ENCODE measurements at places on chromosomes 3 and 15. TPM values are rescaled to one million over a fixed set of nuclear protein-coding genes. Genes with fewer than 3 reads are reported as not detected.

DNA sequence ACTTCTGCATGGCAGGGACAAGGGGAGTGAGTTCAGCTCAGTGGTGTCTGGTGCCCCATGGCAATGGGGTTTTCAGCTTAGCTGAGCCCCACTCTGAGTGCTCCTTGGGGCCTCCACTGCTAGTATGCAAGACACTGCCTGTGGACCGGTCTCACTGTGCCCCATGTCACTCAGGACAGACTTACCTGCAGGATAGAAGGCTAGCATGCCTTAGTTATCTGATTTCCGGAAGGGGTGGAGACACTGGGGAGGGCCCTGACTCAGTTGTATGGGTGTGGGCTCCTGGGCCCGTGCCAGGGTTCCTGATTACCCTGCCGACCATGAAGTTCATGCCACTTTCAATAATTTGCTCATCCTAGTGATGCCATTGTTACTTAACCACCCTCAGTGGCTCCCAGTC, 4.3 kb upstream of the SLC6A20 start:
- H3K36me3 ChIP-seq, result no peaks in the 10 kb centered on the region
- H3K27me3 ChIP-seq, result peaks cover 26% of the 10 kb centered on the region
- no peak overlapping the region for H3K4me3 ChIP-seq
- DNase-seq, result no peak

- no peak for DNase-seq
- no peak overlapping the region for H3K27ac ChIP-seq
- H3K4me3 ChIP-seq, result no peak overlapping the region
- peaks cover 6% of the 10 kb centered on the region for H3K27me3 ChIP-seq
- H3K36me3 ChIP-seq, result no peaks in the 10 kb centered on the region
Measured at GRCh38 chr3:122923611-122924010, 104.0 kb downstream of the SEMA5B start.

GRCh38 chr3:16363636-16364035, 98.6 kb downstream of the OXNAD1 start:
- DNase-seq, result no peak

DNA sequence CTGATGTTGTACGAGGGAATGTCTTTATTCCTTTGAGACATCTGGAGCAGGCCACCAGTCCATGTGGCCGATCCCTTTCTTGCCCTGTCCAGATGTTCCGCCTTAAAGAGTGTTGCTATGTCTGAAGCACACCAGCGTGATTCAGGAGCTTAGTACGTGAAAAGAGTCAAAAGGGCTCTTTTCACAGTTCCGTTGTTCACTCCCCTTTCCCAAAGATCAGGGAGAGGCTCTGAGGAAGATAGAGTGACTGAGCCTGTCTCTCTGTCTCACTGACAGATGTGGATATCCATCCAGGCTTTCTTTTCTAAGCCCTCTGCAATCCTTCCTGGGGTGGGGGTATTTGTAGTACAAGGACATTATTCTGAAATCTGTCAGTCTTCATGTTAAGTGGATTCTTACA, 262.5 kb upstream of the LRTM1 start:
- no peak overlapping the region for H3K4me3 ChIP-seq
- no peaks in the 10 kb centered on the region for H3K27me3 ChIP-seq
- H3K36me3 ChIP-seq, result no peaks in the 10 kb centered on the region
- no peak for DNase-seq
- H3K4me1 ChIP-seq, result no peaks in the 10 kb centered on the region

- no peak for DNase-seq
- H3K27ac ChIP-seq, result no peak overlapping the region
Measured at GRCh38 chr15:82709081-82709420, 624 bp downstream of the AP3B2 start.

Gene ARGFX
- not detected for total RNA-seq

Gene PLSCR2
- not detected for total RNA-seq

Gene SATB1
- total RNA-seq, result 158 TPM

Gene THRB
- not detected for total RNA-seq

DNA sequence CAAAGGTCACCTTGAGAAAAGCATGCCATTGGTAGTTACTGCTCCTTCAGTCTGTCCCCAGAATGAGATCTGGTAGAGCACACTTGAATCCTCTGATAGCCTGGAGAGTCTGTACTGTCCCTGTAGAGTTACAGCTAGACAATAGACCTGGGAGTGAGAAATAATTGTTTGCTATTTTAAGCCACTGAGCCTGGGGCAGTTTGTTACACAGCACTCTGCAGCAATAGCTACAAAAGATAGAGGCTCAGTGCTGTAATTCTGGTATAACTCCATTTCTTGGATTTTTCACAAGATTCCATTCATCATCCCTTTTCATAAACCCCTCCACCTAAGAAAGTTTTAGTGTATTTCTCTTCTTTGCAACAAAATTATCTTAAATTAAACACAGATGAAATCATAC, 242.7 kb upstream of the ARRDC4 start:
- no peak overlapping the region for H3K4me3 ChIP-seq
- H3K36me3 ChIP-seq, result no peaks in the 10 kb centered on the region
- H3K27me3 ChIP-seq, result no peaks in the 10 kb centered on the region
- no peak for DNase-seq

DNA sequence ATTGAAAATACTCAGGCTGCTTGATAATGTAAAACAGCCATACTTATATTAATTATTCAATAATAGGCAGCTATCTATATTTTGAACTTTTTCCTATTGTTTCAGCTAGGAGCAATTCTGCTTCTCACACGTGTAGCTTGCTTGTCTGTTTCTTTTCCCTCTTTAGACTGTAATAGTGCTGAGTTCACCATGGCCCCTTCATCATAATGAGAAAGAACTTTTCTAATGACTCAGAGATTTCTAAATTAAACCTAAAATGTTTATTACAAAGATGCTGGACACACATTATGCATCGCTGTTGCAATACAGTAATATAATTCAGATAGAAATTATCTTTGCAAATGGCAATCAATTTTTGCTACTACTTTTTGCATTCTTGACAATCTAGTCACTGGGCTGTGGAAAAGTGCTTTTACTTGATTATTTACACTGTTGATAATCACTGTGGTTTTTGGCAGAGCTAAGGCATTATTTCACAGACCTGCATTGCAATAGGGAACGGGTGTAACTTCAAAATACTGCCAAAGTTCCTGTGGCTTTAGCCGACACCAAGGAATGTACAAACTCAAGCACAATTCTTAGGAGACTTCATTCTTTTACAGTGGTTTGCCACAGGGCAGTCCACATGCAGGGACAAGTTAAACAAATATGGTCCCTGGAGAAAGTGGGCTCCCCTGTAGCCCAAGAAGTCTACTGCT, 281.0 kb upstream of the TBL1XR1 start:
- DNase-seq, result no peak
- no peak overlapping the region for H3K27ac ChIP-seq
- H3K36me3 ChIP-seq, result no peaks in the 10 kb centered on the region
- H3K4me3 ChIP-seq, result no peak overlapping the region
- H3K4me1 ChIP-seq, result no peaks in the 10 kb centered on the region
- no peaks in the 10 kb centered on the region for H3K27me3 ChIP-seq

DNA sequence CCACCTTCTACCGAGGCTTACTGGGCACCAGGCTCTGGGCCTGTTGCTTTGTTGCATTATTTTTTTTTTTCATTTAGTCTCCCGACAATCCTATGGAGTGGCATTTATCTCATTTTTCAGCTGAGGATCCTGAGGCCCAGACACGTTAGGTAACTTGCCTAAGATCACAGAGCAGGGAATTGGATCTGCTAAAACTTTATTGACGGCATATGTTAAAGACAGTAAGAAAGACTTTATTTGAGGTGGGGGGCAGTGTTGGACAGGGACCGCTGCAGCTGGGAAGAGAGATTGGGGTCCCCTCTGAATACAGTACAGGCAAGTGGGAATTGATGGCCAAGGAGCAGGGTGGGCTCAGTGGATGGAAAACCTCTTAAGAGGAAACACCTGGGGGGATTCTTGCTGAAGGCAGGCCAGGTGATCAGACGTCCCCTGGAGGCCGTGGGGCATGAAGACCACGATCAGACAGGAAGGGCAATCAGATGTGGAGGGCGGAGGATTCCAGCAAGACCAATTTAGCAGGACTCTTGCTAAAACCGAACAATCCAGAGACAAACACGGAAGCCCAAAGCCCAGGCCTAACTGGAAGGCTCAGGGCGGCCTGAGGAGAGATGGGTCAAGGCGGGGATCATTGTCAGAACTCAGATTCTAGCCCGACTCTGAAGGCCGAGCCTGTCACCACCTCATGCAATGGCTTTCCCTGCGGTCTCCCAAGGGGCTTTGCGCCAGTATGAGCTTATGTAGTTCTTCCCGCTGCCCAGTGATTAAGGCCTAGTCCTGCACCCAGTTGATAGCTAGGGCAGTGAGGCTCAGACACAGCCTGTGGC, 53.7 kb downstream of the RGMA start:
- H3K4me1 ChIP-seq, result peaks cover 14% of the 10 kb centered on the region
- H3K36me3 ChIP-seq, result no peaks in the 10 kb centered on the region
- no peak overlapping the region for H3K27ac ChIP-seq
- no peak for DNase-seq
- no peaks in the 10 kb centered on the region for H3K27me3 ChIP-seq
- no peak overlapping the region for H3K4me3 ChIP-seq

Gene TERC
- total RNA-seq, result 15.5 TPM

DNA sequence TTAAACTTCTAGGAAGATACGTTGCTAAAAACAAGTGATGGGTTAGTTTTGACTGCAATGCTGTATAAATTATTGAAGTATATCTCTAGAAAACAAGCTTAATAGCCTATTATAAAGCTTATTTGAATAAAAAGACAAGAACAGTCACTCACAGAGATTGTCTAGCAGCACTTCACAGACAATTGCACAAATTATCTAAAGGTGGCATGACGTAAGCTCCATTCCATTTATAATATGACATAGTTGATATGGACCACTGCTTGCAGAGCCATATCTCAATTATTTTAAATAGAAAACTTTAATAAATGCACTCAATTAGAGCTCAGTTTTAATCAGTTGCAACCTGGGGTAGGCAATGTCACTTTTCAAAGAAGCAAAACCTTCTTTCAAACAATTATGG, 319.9 kb upstream of the GBE1 start:
- no peak overlapping the region for H3K27ac ChIP-seq
- no peaks in the 10 kb centered on the region for H3K36me3 ChIP-seq
- H3K4me1 ChIP-seq, result no peaks in the 10 kb centered on the region
- no peaks in the 10 kb centered on the region for H3K27me3 ChIP-seq
- no peak overlapping the region for H3K4me3 ChIP-seq
- no peak for DNase-seq

Gene OR5K2
- not detected for total RNA-seq

DNA sequence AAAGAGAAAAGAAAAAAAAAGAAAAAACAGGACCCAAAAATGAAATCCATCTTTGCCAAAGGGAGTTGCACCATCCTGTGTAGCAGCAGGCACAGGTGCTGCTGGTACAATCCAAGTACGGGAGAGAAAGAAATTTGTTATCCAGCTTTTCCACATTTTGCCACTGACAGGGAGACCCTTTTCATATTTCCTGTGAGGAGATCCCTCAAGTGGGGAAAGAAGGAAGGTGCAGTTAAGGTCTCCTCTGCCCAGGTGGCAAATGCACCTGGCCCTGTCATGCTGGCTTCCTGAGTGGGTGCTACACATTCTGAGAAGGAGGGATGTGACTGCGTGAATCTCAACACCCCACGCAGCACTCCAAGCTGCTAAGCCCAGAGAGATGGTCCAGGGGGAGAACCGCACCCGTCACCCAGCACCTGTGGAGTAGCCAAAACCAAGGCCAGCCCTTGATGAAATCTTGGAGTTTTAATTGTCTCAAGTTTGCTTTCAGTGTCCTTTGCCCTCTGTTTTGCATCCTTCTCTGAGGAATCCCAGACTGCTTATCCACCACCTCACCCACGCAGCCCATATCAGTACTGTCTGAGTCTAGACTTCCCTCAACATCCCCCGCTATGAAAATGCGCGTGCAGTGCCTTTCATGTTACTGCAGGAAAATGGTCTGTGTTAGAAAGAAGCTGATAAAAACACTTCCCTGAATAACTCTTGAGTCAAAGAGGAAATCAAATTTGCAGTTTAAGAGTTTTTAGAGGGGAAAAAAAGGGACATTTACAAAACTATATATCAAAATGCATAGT, 141.9 kb upstream of the THBS1 start:
- H3K27ac ChIP-seq, result no peak overlapping the region
- no peak for DNase-seq
- no peaks in the 10 kb centered on the region for H3K27me3 ChIP-seq
- H3K4me1 ChIP-seq, result no peaks in the 10 kb centered on the region

Gene SPESP1
- total RNA-seq, result 0.86 TPM

- H3K4me3 ChIP-seq, result no peak overlapping the region
- no peaks in the 10 kb centered on the region for H3K27me3 ChIP-seq
- no peaks in the 10 kb centered on the region for H3K36me3 ChIP-seq
- no peaks in the 10 kb centered on the region for H3K4me1 ChIP-seq
- H3K27ac ChIP-seq, result no peak overlapping the region
- no peak for DNase-seq
Measured at GRCh38 chr15:36024031-36024688, 478.2 kb upstream of the DPH6 start.

Gene EPB42
- total RNA-seq, result not detected

DNA sequence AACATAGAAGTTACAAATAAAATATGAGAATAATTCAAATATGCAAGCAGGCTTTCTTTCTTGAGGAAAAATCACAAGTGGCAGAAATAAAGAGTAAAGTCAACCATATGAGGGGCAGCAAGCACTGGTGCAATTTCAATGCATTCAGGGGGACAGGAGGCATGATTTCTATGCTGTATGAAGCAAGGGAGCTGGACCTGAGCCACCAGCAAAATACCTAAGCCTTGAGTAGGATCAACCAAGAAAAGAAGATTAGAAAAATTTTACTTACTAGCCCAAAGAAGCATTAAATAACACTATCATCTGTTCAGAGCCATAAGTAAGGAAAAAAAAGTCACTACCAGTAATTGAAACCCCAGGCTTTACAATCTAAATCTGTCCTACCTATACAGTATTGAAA, 6.3 kb downstream of the ADGRG7 start:
- H3K4me3 ChIP-seq, result no peak overlapping the region
- H3K27me3 ChIP-seq, result no peaks in the 10 kb centered on the region
- no peak for DNase-seq
- H3K36me3 ChIP-seq, result no peaks in the 10 kb centered on the region
- no peak overlapping the region for H3K27ac ChIP-seq
- H3K4me1 ChIP-seq, result no peaks in the 10 kb centered on the region

GRCh38 chr15:100566850-100567628, 34.9 kb downstream of the LINS1 start:
- no peak overlapping the region for H3K27ac ChIP-seq
- peaks cover 5% of the 10 kb centered on the region for H3K36me3 ChIP-seq
- H3K4me1 ChIP-seq, result peaks cover 21% of the 10 kb centered on the region
- no peak overlapping the region for H3K4me3 ChIP-seq
- no peaks in the 10 kb centered on the region for H3K27me3 ChIP-seq

GRCh38 chr3:133443649-133444422, 44.0 kb downstream of the BFSP2 start:
- no peaks in the 10 kb centered on the region for H3K27me3 ChIP-seq
- no peak overlapping the region for H3K27ac ChIP-seq
- no peak for DNase-seq
- H3K4me1 ChIP-seq, result peaks cover 22% of the 10 kb centered on the region
- H3K4me3 ChIP-seq, result no peak overlapping the region

GRCh38 chr3:186643493-186643892, 3.3 kb downstream of the FETUB start:
- H3K4me3 ChIP-seq, result no peak overlapping the region
- no peaks in the 10 kb centered on the region for H3K4me1 ChIP-seq
- no peaks in the 10 kb centered on the region for H3K36me3 ChIP-seq
- DNase-seq, result no peak
- no peaks in the 10 kb centered on the region for H3K27me3 ChIP-seq

Gene EPHA6
- not detected for total RNA-seq

GRCh38 chr3:14646589-14647413, 4.8 kb upstream of the CCDC174 start:
- H3K36me3 ChIP-seq, result no peaks in the 10 kb centered on the region
- H3K27me3 ChIP-seq, result no peaks in the 10 kb centered on the region
- no peak overlapping the region for H3K4me3 ChIP-seq
- peaks cover 9% of the 10 kb centered on the region for H3K4me1 ChIP-seq
- DNase-seq, result no peak

All from CD8-positive, alpha-beta memory T cell (primary cell).